ENCODE measurements at places on chromosomes 2 and 18.

GRCh38 chr2:206736935-206737334 lies 18.7 kb upstream of the DYTN start:
- DNase-seq: no peak

GRCh38 chr2:219369447-219369861 lies 18.3 kb downstream of the DNPEP start:
- DNase-seq: no peak

DNA sequence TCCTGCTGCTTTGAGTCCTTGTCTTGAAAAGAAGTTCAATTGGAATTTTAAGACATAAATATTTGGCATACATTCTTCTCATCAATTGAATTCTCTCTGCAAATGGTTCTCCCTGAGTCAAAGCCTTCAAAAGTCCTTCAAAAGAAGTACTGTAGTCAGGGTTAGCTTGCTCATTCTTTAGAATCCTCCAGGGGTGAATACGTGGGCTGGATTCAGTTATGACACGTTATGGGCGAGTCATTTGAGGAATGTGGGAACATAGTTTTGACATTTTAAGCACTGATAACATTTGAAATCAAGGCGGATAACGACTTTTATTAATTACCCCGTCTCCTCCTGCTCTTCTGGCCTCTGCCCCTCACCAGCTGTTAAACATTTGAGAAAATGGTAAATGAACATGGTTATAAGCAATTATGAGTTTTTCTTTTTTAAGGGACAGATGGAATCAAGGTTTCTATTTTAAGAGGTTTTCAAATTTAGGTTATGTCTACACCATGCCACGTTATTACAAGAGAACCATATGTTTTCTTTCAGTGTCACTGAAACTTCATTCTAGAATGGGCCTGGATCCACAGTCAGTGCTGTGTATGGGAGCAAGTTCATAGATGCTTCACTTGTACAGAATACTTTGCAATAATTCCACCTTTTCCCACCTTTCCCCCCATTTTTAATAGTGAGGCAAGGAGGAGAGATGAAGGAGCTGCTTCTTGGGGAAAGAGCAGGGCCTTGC lies 273.1 kb downstream of the TSN start:
- DNase-seq: no peak

GRCh38 chr2:166485558-166486178 lies 8.4 kb downstream of the SCN7A start:
- DNase-seq: no peak

- DNase-seq: peak; percentile 18
Observed at GRCh38 chr2:85886590-85886989, 2.2 kb downstream of the ST3GAL5 start.

DNA sequence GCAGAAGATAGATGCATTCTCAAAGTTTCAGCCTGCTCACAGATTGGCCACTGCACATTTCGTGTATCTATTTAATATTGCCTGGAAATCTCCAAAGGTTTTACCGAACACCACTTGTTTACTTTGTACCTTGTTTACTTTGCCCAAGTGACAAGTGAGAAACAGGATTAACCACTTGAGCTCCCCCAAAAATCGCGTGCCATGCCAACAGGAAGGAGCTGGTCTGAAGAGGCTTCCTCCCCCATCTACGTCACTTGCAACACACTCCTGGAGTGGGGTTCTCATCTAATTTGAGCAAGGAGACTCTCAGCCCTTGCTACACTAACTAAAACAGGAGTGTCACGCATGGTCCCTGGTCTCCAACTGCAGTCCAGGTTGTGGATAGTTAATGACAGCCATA lies 212.5 kb upstream of the TMEM200C start:
- no peak for DNase-seq

GRCh38 chr2:39728941-39729351 lies 50.1 kb downstream of the THUMPD2 start:
- no peak for DNase-seq

GRCh38 chr2:189569295-189569910 lies 11.2 kb downstream of the SLC40A1 start:
- DNase-seq: no peak

- no peak for DNase-seq
Observed at GRCh38 chr18:35564795-35565453, 16.6 kb upstream of the GALNT1 start.

DNA sequence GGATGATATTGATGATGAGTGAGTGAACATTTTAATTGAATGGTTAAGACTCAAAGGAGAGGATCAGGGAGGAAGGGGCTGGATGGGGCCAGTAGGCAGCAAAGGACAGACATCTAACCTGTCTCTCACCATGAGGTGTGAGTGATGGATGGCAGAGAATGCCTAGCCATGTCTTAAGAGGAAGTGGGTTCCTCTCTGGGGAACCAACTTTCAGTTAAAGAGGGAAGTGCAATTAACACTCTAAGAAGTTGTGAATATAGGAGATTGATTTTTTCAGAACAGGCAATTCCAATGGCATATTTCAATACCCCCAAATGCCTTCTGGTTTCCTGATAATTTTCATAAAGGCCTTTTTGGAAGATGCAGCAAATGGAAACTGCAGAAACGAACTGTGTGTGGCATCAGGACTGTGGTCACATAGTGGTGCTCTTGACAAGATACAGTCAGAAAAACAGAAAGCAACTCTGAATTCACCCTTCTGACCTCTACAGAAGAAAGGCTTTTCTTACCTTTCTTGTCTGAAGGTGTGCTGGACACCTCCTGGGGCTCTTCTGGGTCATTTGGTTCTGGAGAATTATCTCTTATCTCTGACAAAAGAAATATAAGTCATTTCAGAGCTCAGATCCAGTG lies 10.2 kb downstream of the SP110 start:
- DNase-seq: no peak

- DNase-seq: no peak
Observed at GRCh38 chr18:67279988-67280387, 236.5 kb downstream of the DSEL start.

DNA sequence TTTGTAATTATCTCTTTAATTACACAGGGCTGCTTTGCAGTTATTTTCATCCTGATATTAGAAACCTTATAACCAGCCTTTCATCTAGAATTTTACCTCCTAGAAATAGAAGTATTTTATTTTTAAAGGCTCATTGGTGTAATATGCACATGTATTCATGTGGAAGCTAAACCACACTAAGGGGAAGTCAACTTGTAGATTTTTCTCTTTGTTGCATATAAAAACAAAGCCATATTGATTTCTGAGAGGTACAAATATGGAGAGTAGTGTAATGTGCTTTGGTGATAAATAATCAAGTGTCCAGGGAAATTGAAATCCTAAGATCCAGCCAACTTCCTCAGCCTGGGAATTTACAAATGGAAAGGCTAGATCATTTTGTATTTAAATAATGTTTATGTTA lies 301.2 kb downstream of the LRATD1 start:
- DNase-seq: no peak

DNA sequence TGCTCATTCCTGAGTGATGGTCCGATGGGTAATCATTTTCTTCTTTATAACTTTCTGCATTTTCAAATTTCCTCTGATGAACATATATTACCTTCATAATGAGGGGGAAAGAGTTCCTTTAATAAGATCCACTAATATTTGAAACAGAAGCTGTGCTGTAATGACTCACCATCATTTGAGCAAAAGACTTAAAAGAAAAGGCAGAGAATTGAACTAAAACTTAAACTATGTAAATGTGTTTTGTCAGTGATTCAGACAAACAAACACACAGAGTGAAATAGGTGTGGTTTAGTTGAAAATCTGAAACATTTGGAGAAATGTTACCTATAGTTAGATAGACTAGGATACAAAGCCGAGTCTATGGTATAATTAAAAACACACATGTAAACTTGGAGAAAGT lies 209.6 kb downstream of the STK39 start:
- DNase-seq: no peak

GRCh38 chr2:63903003-63903402 lies 61.3 kb downstream of the UGP2 start:
- DNase-seq: no peak

DNA sequence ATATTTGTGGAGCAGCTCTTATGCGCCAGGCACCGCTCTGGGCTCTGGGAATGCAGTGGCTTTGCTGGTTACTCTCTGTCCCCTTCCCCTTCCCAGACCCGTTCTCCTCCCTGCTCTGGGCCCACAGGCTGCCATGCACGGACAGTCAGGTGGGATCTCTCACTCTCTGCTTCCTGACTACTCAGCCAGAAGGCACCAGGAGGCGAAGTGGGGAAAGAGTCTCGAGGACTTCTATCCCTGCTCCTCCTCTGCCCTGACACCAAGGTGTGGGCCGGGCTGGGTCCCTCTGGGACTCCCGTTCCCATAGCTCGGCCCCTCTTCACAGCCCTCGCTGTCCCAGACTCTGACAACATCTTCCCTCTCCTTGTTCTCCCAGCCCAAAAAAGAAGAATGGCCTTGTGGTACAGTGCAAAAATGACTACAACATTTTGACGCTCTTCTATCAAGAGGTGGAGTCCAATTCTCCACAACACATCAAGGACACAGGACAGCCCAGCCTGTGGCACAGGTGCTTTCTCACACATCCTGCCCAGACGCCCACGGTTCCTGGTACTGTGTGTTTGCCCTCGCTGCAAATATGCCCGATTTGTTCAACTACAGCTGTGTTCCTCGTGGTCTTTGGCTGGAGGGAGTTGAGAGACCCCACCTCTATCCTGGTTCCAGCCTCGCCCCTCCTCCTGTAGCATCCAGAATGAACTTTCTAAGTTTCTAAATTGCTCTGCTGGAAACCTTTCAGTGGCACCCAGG lies 14.0 kb upstream of the DUSP2 start:
- DNase-seq: peak; percentile 33

GRCh38 chr2:198880986-198881385 lies 576.8 kb downstream of the SATB2 start:
- no peak for DNase-seq

- DNase-seq: no peak
Observed at GRCh38 chr2:133477616-133477990, 90.7 kb downstream of the NCKAP5 start.

DNA sequence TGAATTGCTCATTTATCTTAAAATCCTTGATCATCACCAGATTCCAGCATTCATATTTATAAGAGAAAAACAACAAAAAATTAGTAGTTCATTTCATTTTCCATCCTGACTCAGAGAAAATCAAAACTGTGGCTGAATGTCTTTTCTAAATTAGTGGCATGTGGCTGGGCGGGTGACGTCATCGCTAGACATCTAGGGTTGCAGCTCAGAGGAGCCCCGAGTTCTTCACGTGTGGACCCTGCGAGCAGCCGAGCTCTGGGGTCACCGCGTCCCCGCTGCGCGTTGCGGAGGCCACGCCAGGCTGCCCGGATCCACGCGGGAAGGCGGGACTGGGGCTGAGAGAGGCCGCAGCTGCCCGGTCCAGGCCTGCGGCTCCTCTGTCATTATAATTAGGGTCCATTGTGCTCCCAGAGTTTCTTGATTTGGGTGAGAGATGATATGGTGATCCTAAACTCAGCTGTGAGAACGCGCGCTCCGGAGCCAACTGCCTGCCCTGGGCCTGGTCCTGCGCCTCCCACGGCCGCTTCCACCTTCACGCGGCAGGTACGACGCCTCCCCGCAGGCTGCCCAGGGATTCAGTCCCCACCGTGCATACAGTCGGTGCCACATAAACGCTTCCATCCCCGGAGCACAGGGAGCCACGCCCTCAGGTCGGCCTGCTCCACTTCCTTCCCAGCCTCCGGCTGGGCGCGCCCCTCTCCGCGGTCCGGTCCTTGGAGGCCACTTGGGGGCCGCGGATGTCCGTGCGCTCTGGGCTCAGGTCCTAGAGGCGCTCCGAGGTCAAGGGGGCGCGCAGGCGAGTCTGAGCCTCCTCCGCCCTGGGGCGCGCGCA lies 56.5 kb downstream of the TMEM18 start:
- no peak for DNase-seq

DNA sequence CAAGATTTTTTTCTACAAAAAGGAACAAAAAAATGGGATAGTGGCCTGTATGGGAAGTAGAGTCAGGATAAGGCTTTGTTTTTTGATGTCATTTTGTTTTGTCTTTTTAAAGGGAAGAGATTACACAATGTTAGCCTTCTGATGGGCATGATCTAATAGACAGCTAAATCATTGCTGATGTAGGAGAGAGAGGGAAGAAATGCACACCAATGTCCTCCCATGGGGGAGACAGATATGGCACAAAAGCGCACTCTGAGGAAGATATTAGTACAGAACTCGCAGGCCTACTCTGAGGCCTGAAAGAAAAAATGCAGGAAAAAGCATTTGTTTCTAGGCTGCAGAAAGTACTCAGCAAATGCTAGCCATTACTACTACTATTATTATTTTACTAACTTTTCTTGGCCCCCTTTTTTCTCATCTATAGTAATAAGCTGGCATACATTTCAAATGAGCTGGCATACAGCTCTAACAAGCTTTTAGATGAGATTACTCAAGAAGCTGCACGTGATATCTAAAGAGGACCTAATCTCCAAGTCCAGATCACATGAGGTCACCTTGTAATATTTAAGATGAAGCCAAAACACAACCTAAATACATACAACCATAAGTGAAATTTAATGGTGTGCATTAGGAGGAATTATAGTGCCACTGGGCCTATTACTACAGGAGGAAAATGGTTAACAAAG lies 269.4 kb upstream of the TANK start:
- DNase-seq: no peak

- no peak for DNase-seq
Observed at GRCh38 chr2:157868993-157869392, 7.1 kb downstream of the ACVR1 start.

DNA sequence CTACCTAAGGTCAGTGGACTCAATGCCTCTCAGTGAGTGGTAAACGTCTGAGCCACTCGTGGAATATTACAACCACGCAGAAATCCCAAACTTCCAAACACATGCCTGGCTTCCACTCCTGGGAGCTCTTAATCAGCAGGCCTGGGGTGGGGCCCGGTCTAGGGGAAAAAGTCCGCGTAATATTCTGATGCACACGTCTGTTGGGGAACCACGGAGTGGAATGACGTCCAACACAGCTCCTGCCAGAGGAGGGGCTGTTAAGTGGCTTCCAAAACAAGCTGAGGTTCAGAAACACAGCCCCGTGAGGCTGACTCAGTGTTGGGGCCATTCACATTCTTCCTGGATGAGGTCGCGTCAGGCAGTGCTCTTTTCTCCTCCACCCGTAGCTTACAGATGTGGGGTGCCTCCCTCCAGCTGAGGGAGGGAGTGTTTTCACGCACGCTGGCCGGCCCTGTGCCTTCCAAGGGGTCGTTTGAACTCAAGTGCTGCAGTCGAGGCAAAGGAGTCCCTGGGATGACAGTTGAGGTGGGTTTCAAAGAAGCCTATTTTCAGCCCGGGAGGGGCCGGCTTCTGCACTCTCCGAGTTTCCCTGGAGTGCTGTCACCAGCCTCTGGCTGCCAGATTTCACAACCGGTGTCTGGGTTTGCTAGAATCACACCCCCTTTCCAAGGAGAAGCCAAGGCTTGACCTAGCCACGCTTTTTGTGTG lies 73.1 kb downstream of the ACKR3 start:
- no peak for DNase-seq

DNA sequence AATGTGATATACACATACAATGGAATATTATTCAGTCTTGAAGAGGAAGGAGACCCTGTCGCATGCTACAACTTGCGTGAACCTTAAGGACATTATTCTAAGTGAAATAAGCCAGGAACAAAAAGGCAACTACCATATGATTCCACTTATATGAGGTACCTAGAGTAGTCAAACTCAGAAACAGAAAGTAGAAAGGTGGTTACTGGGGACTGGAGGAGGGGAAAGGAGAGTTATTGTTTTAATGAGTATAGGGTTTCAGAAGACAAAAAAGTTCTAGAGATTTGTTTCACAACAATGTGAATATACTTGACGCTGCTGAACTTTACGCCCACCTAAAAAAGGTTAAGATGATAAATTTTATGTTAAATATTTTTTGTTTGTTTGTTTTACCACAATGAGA lies 47.0 kb downstream of the CXCR4 start:
- no peak for DNase-seq

GRCh38 chr2:96207774-96208142 lies 869 bp downstream of the STARD7 start:
- no peak for DNase-seq
